ENCODE measurements at places on chromosomes 2 and 18.

GRCh38 chr2:46915281-46915810, at the start of gene MCFD2:
Gene MCFD2, minus strand, starts transcription at chr2:46915806. Its CDS starts 6,635 bp downstream, at chr2:46909171.
- no peak for DNase-seq

DNA sequence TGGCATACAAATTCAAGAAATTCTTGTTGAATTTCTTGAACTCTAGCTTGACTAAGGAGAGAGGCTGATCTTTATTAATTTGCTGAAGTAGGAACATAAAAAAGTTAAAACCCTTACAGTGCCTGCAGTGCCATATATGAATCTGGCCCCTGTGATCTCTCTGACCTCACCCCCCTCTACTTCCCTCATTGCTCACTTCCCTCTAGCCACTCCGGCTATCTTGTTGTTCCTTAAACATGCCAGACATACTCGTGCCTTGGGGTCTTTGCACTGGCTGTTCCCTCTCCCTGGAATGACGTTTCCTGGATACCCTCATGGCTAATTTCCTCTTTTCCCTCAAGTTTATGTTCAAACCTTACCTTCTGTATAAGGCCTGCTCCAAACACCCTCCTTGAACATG, 246.3 kb upstream of the SIX2 start:
- DNase-seq = no peak

GRCh38 chr2:174764280-174765255, at the start of gene CHRNA1:
Gene CHRNA1, minus strand, starts transcription at chr2:174764472. Its CDS starts 78 bp downstream, at chr2:174764394.
- DNase-seq = no peak

GRCh38 chr2:121368836-121369235, 83.8 kb upstream of the TFCP2L1 start:
- no peak for DNase-seq

GRCh38 chr2:174835797-174836255, 71.6 kb upstream of the CHRNA1 start:
- no peak for DNase-seq

GRCh38 chr2:118791483-118791882, 56.0 kb downstream of the EN1 start:
- DNase-seq = no peak

DNA sequence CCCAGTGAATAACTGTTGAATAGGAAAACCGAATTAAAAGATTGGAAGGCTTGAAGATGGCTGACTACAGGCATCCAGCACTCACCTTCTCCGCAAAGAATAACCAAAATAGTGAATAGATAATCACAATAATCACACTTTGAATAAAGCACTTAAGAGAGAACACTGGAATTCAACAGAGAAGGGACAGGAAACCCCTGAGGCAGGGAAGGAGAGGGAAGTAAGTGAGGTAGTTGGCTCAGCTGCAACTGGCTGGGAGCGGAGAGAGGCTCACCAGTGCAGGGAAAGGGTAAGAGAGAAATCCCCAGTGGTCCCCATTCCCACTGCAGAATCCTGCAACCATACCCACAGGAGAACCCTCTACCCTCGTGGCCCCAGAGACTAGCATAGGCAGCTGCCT, 246.6 kb upstream of the NCKAP5 start:
- DNase-seq = no peak
